ENCODE measurements at places on chromosomes 7 and 10.

GRCh38 chr10:89664203-89664602 lies 19.2 kb upstream of the PANK1 start:
- no peak for DNase-seq

GRCh38 chr10:63534723-63535122 lies 13.5 kb downstream of the REEP3 start:
- no peak for DNase-seq

DNA sequence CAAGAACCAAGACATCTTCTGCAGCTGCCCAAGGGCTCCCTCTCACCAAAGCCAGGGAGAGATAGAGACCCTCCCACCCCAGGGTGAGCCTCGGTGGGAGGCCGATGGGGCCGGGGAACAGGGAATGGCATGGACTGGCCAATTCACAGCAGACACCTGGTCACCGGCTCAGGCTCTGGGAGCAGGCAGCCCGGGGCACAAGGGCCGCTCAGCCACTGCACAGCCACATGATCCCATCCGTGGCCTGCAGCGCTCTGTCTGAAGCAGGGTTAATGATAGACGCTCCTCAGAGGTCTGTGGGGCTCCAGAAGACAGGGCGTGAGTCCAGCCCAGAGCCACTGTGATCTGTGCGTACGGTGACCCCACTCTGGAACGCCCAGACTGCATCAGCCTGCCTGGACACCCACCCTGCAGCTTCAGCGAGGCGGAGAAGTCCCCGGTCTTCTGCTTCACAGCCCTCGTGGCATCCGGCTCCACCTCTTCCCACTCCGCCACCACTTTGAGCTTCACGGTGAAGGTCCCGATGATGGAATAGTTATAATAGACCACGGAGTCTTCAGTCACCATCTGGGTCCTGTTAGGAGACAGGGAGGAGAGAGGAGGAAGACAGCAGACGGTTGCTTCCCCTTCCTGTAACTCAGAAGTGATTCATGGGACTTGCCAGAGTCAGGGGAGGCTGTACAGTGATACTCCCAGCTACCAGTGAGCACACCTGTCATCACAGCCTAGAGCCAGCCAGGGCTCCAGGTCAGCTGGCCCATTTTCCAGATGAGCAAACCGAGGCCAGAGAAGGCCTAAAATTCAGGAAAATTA lies 14.0 kb downstream of the TMEM130 start:
- no peak for DNase-seq

DNA sequence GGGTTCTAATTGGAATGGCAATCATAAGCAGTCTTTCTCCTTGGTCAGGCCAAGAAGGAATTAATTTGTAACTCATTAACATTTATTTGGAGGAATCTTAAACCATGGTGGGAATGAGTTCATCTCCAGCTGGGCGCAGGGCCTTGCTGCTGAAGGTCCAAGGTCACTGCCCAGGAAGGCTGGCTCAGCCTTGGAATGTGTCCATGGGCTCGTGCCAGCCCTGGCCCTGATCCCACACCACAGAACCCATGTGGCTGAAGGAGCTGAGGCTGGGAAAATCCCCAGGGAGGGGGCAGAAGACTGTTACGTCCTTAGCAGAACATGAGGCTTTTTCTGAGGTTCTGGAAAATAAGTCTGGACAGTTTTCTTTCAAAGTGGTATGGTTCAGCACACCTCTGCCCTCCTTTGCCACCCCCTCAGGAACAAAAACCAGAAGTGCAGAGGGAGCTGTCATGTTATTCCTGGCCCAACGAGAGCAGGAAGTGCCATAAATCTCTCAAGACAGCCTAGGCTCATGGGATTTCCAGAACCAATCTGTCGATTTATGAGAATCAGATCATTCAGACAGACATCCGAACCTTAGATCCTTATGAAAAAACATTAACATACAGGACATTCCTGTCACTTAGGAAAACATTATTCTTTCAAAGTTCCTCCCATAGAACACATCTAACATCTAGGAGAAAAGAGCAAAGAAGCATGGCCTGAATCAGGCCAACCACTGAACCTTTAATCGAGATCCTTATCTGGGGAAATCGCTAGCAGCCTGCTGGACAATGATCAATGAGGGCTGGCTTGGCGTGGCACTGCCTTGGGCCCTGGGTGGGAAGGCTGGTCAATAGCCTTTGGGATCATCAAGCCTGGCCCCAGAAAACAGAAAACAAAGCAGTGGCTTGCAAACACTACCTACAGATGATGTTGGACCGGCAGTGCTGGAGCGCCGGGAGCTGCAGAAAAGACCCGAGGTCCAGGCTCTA lies 134.3 kb downstream of the TAX1BP1 start:
- no peak for DNase-seq

- DNase-seq = no peak
Measured at GRCh38 chr7:7475601-7476000, 60.1 kb downstream of the COL28A1 start.

DNA sequence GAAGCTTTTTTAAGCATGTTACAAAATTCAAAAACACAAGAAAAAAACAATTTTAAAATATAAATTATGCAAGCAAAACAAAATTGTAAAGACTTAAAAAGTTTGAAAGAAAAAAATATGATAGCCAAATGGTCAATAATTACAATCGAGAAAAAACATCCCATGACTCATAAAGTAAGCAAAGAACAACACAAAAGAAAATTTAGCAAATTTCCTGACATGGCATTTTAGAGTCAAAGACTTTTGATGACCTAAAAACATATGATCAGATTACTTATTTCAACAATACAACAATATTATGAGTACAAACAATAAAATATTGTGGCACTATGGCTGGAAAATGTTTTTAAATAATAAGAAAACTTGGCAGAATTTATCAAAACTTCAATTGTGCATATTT lies 312.1 kb upstream of the MEOX2 start:
- DNase-seq = no peak

All from NCI-H524 treated with DMSO at 0.1 percent for 48 hours (cell line).